Astrocyte of the cerebellum (primary cell): ENCODE measurements at places on chromosomes 4 and X.

DNA sequence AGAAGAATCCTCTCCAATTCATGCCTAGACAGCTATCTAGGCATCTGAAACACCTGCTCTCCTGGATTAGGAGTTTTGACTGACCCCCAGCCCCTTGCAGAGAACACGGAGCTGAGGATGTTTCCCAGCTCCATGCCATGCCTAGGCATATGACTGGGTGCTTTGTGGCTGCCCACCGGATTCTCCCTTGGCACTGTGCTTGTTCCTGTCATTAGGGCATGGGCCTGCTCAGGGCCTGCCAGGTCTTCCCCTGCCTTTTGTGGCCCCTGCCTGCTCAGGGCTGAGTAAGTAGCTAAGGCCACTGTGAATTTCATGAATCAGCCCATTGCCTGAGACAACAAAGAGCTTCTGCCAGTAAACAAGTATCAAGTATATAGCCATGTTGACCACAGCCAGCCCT is 867.4 kb downstream of the TECRL start:
- no peak for DNase-seq

GRCh38 chrX:17449866-17450265 is 74.9 kb downstream of the NHS start:
- DNase-seq: no peak

DNA sequence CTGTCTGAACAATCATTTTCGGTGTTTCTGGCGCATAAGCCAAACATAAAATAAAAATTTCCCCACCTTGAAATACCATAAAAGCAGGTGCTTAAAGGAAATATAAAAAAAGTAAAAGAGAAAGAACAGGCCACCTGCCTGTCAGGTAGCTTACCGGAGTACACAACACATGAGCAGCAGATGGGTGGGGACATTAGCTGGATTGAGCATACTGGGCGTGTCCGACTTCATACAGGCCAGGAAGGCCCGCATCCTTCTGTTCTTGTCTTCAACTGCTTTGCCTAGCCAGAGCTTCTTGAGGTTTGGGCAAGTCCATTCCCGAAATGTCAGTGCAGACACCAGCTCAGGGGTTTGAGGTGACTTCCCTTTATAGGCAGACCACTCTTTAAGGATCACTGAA is 66.7 kb downstream of the FAM120C start:
- no peak for DNase-seq

DNA sequence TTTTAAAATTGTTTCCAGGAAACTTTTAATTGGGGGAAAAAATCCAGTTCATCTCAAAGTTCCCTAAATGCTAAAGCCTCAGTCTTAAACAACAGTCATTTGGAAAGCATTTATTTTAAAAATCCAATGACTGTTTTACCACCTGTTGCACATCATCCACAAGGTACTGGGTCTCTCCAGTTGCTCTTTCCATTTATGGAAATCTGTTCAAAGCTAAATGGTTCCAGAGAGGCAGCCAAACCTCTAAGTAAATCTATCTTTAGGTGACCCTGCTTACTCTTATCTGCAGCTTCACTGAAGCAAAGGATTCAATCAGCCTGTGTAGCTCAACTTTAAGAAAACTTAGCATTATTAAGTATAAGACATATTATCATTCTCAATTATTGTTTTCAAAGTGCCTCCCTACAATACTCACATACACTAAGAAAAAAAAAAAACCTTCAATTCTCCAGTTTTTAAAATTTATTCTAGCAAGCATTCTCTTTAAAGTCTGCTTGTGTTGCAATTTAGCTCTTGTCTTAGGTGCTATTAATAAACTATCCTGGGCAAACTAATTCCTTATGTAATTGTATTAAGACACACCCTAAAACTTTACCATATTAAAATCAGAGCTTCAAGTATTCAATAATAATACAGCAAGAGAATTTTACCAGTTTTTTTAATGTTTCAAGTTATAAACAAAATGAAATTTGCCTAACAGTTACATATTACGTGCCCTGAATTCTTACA is 60.6 kb downstream of the NOCT start:
- DNase-seq: no peak

GRCh38 chr4:38209654-38210053 is 249.5 kb downstream of the PTTG2 start:
- DNase-seq: no peak

GRCh38 chrX:130974323-130974722 is 71.3 kb upstream of the ENOX2 start:
- peak; percentile 12 for DNase-seq

GRCh38 chrX:105636667-105637066 is 185.7 kb upstream of the NRK start:
- no peak for DNase-seq

- DNase-seq: no peak
Observed at GRCh38 chr4:125529071-125529470, 214.3 kb downstream of the FAT4 start.

GRCh38 chrX:11180571-11180970 is 69.4 kb downstream of the HCCS start:
- DNase-seq: no peak

DNA sequence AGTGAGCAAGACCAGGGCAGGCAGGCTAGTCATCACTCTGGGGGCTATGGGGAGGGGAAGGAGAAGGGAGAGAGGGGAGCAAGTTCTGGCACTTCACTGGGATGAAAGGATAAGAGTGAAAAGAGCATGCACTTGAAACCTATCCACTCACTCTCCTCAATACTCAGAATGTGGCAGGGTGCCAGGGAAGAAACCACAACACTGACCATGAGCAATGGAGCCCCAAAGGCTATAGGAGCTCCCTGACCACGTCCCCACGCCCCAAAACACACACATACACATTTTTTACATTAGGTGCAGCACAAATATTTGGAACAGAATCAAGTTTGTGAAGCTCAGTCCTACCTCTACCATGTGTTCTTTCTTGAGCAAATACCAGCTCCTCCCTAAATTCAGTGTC is 132.2 kb downstream of the IDS start:
- DNase-seq: peak; percentile 9

DNA sequence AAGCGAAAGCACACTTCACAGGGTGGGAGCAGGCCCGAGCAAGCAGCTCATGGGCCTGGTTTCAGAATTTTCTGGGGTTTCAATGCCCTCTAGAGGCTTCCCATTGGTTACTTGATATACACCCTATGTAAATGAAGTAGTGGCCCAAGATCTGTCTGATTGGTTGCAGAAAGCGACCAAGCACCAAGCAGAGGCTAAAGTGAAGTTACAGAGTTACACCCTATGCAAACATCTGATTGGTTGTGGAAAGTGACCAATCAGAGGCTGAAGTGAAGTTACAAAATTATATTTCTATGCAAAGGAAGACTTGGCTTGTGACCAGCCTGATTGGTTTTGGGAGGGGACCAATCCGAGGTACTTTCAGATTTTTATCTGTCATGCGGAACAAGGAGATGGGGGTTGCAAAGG is 8.2 kb downstream of the FHIP1A start:
- DNase-seq: no peak

DNA sequence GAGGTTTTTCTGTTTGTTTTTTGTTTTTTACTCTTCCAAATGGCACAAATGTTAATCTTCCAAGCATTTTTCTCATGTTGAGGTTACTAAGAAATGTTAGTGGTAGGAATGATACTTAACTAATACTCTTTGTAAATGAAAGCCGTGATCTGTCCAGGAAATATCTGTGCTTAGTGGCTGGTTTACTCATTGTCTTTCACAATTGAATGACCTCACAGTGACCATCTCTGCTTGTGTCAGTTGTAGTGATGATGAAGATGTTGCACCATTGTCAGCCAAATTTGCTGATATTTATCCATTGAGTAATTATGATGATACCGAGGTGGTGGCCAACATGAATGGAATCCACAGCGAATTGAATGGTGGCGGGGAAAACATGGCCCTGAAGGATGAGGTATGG is 93.5 kb downstream of the TNIP2 start:
- peak; percentile 23 for DNase-seq

DNA sequence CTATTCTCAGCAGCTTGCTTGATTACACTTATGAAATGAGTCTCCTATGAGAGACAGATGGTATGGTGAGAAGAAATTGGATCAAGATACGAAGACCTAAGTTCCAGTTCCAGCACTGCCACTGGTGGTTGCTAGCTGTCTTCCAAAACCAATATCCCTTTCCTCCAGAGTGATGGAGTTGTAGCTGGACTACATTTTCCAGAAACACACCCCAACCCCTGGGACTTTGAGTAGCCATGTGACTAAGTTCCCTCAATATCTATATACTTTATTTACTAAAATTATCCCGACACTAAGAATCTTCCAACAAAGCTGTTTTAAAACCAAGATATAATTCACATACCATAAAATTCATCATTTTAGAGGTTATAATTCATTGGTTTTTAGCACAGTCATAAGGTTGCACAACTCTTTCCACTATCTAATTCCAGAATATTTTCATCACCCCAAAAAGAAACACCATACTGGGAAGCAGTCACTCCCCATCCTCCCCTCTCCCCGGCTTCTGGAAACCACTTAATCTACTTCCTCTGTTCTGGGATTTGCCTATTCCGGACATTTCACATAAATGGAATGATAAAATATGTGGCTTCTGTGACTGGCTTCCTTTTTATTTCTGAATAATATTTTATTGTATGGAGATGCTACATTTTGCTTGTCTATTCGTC is 118.0 kb downstream of the MANBA start:
- no peak for DNase-seq

GRCh38 chrX:12309040-12309743 is 170.9 kb downstream of the FRMPD4 start:
- no peak for DNase-seq

DNA sequence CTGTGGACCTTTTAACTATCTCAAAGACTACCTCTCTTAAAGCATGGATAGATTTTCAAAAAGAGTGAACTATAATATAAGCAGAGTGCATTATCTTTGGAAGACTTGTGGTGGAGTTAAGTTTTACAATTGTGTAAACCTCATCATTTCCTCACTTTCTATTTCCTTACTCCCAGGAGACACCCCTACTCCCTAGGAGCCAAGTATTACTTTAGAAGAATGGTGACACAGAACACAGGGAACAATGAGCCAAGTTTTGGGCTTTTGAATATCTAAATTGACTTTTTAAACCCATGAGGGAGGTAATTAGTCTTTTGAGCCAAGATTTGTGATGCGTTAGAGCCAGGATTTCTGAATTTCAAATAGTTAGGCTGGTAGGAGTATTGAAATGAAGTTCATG is 78.9 kb upstream of the UNC5C start:
- no peak for DNase-seq

DNA sequence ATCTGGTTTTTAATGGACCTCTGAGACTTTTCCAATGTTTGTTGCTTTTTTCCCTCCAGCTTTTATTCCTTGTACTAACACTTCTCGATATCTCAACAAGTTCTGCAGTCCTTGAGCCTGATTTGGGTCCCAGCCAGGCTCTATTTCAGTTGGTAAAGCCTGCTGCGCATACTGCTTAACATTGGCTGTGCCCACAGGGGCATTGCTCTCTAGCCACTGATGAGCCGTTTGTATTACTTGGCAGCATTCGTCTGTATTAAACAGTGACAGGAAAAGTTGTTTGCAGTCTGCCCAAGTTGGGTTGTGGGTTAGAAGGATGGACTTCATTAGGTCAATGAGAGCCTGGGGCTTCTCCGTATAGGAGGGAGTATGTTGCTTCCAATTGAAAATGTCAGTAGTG is 59.6 kb upstream of the XAGE1B start:
- DNase-seq: no peak

DNA sequence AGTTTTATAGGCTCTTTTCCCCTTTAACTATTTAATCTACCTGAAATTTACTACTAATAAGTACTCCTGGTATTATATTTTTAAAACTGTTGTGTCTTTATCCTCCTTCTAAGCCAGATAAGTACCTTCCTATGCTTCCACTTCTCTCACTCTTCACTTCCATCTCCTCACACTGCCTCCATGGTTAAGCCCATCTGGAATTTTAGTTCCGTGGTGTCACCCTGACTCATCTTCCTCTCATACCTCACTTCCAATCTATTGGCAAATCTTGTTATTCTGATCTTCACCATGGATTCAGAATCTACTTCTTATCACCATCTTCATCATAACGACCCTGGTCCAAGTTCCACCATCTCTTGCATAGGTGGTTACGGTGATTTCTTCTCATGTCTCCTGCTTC is 32.7 kb upstream of the DAPP1 start:
- no peak for DNase-seq

DNA sequence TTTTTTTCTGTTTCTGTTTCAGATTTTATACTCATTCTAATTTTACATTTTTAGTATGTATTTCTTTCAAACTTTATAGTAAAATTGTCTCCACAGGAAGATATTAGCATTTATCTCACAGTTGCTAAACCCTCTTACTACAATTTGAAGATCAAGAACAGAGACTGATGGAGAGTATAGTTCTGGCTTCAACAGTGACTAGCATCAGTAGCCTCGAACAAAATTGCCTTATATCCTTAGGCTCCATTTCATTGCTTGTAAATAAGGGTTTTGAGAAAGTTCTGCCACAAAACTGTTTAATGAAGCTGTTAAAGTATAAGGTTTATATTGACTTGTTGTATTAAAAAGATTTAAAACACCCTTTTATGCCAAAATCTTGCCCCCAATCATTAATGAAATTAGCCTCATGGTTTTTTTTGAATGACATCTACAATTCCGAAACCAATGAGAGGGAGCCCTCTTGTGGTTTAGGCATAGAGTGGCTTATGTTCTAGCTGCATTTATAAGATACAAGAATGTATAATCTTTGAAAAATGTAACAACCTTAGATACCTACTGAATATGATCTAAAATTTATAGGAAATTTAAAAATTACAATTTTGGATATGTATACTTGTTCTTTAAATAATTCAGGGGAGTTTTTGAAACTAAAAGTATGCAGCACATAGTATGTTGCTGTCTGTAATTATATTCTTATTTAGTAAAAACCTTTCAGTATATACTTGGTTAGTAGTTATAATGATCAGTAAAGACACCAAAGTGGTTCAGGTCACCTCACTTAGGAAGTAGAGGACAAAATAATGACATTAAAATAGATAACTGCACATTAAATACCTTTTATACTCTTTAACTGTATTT is 109.8 kb upstream of the HPGD start:
- DNase-seq: peak; percentile 32

DNA sequence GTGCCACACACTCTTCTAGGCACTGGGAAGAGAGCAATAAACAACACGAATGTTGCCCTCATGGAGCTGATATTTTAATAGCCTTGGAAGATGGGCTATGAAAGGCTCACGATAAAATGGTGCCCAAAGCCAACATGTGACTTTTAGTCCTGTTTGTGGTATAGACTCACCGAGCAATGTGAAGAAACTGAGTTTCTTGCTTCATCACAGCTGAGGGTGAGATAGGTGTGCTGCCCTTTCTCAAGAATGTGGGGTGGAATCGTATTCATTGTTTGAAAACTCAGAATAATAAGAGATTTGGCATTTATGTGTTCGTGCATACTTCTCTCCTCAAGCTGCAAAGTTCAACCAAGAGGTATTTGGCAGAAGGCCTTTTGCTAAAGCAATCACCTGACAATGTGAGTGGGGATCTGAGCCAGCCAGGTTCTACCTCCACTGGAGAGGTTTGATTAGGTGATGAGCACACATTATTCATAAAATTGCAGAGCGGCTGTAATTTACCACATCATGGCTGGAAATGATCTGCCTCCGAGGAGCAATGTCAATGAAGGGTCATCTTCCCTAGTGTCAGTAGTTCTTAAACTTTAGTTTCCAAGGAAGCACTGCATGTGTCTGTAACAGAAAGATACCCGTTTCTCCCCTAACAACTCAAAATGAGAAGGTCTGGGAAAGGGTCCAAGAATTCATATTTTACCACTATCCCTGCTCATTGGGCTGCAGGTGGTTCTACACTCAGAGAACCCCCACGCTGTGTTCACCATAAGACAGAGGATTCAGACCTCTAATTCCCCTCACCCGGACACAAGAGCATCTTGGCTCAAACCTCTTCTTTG is 41.9 kb upstream of the CBR4 start:
- DNase-seq: peak; percentile 56

GRCh38 chr4:37535872-37536271 is 150.3 kb downstream of the RELL1 start:
- DNase-seq: no peak
